ENCODE measurements at places on chromosomes 12 and 14.

DNA sequence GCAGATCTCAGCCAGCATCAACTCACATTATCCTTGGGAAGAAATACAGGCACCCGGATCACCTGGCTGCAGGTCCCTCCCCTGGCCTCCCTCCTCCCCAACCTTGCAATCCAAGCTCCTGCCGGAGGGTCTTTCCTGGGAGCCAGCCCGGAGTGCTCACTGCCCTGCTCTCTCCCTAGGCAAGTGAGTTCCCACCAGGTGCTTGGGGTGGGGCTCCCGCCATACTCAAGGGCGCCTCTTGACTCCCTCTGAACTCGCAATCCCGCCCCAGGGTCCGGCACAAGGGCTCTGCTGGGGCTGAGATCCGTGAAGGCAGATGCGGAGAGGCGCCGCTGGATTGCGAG lies 1.2 kb upstream of the CEP170B start:
- DNase-seq = no peak

DNA sequence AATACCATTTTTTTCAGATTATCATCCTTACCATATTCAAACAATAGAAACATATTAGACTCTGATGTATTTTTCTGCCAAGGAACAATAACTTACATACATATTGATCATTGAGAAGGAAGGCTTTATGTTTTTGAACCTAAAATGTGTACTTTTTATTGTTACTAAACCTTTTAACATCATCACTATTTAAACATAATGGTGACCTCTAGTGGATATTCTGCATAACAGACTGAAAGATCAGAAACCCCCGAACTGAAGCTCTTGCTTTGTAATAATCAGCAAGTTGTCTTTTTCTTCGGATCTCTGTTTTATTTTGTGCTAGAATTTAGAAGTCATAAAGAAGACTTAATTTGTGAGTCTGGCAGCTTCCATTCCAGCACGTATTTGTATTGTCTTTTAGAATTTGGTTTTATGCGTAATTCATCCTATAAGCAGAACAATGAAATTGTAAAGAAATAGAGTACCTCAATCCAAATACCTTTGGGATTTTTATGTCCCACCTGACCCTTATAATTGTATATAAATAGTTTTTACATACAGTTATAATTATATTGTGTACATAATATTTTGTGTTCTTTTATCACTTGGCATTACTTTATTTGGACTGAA lies 125.9 kb upstream of the ATF1 start:
- DNase-seq = no peak

DNA sequence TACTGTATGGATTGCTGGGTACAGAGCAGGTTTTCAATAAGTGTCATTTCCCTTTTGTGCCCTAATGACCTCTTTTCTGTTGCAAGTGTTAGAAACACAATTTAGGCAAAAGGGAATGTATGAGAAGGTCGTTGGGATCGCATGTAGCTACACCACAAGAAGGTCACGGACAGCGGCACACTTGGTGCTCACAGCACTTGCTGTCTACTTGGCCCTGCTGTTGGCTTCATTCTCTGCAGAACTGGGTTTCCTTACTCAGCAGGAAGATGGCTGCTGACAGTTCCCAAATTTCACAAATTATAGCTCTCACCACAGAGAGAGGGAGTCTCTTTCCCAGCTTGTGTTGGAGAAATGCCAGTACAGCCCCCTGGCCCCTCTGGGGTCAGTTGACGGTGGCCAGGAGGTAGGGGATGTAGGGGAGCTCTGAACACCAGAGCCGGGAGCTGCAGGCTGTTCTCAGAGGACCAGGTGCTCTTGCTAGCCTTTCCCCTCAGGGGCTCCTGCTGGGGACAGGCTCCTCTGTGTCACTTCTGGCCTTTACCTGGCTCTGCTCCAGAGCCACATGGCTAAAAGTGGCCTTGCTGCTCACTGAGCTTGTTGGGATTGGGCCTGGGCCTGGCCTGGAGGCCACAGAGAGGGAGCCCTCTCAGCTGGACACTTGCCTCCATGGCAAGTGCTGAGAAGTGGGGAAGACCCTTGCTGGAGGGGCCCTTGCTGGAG lies 50.9 kb upstream of the BCL7A start:
- DNase-seq = no peak

- DNase-seq = no peak
Measured at GRCh38 chr12:19654650-19655376, 215.5 kb downstream of the AEBP2 start.

Data from stimulated activated CD8-positive, alpha-beta memory T cell treated with anti-CD3 and anti-CD28 coated beads, Interleukin-4, amount 100 ng/mL, for 1 hour (primary cell).